ENCODE measurements at places on chromosomes 13 and 19.
A peak's percentile ranks its signal among the peaks of the same experiment; 100 is the strongest.

DNA sequence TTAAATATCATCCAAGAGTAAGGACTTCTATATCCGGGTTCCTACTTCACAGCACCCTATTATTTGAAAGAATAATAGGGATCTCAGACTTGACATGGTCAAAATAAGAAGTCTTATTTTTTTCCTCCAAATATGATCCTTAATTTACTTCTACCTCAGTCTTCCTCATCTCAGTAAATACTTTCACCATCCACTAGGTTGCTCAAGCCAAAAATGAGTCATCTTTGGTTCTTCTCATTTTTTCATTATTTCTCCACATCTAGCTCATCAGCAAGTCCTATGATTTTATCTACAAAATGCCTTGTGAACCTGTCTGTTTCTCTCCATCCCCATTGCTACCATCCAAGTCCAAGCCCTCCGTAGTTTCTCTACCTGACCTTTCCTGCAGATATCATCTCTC, 121.9 kb upstream of the GJB6 start:
- no peak for DNase-seq

DNA sequence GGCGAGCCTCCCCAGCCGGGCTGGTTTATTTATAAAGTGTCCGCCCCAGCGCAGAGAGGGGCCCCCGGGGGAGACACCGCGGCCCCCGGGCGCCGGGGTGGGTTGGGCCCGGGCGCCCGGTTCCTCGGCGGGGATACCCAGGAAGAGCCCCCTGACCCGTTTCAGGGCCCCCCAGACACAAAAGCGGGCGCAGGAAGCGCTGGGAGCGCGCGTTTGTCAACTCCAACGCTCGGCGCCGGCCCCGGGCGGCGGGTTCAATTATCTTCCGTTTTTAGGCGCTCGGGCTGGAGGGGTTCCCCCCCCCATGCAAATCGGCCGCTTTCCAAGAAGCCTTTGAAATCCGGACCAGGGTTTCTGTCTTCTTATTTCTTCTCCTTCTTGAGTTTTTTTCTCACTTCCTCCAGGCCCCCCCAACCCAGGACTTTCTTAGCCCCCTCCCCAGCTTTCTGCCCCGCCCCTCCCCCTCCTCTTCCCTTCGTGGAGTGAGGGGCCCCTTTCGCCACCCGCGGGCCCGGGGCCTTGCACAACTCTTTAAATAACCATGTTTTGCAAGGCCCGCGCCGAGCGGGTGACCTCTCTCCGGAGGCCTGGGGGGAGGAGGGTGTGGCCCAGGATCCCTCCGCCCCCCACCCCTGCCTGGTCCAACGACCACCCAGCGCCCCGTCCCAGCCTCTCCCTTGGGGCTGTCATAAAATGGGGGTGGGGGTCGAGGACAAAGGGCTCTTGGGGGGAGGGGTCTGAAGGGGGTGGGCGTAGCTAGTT, 935 bp downstream of the ARID3A start:
- no peak for DNase-seq

DNA sequence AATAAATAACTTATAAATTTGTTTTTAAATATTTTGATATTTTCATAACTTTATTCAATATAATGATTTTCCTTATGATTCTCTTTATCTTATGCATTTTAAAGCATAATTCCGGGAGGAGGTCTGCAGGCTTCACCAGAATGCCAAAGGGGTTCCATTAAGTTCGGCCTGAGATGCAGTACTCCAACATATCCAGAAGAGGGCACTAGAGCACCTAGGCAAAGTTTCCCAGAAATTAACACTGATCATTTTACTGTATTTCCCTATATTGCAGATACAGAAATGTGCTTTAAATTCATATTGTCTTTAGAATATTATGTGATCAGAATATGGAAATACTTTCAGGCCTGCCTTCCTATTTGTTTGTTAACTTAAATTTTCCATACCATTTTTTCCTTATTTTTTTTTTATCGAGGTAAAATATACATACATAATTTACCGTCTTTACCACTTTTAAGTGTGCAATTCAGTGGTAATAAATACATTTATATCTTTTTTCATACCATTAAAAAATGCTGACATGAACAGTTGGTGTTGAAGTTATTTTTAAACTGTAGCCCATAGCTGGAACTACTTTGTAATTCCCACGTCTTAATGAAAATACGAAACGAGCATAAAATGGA, 58.9 kb upstream of the TM9SF2 start:
- DNase-seq, result peak; percentile 38

DNA sequence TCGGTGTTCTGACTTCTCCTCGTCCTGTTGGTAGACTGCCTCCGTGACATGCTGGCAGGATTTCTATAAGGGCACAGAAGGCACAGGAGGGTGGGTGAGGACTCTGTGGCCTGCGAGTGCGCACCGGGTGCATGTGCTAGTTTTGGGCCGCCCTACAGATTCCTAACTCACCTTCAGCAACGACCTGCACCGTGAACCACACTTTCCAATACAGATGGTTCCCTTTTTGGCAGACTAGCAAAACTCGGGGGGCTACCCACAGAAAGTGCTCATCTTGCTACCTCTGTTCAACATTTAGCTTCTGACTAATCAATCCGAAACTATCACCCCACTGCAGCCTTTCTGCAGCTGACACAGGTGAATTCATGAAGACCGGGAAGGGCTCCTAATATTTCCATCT, 14.1 kb upstream of the AMER2 start:
- no peak for DNase-seq

- no peak for DNase-seq
Measured at GRCh38 chr19:53915000-53915399, 5.9 kb downstream of the CACNG7 start.

- DNase-seq, result no peak
Measured at GRCh38 chr19:32744555-32745325, 25.2 kb downstream of the TDRD12 start.

DNA sequence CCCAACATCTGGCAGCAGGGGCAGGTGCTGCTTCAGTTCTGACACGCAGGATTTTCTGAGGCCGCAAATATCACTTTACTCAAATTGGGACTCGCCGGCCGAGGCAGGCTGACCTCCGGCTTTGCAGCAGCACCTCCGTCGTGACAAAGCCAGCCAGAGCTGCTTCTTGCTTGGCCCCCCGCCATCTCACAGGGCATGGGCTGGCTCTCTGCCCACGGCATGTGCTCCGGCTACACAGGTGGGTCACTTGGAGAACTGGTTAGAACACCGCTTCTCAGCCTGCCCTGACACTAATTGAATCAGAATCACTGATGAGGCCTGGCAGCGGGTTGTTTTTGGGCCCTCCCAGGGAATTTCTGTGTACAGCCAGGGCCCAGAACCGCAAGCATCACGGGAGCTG, 112.3 kb downstream of the SLC7A1 start:
- no peak for DNase-seq

DNA sequence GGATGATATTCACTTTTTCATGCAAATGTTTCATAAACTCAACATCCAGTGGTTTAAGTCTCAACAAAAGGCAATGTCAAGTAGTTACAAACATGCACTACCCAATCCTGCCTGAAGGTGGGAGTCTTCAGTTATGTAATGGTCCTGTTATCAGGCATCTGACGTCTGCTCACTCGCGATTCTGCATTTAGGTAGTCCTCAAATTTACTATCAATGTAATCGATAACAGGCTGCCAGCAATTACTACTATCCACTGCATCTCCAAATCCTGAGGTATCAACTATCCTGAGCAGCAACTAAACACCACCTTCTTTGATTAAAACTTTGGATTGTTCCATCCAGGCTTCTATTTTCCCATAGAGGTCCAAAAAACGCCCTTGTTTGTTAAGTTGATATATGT, 51.2 kb downstream of the NLRP12 start:
- DNase-seq, result peak; percentile 51

DNA sequence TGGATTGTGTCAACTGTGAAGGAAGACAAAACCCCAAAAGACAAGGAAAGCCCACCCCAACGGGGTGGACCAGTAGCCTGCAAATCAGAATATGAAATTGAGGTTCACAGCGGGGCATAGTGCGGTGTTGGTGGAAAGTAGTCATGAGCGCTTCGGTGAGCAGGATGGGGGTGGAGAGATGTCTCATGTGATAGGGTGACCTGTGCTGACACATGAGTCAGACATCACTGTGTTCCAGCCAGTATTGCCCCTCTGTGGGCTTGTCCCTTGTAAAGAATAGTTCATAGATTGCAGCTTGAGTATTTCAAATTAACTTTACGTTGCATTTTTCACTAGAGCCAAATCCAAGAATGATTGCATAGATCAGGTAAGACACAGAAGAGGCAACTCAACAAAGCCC, 7.3 kb downstream of the ZNF69 start:
- no peak for DNase-seq

GRCh38 chr19:48934837-48935236, 1.3 kb downstream of the DHDH start:
- DNase-seq, result no peak

GRCh38 chr19:46198756-46199155, 30.8 kb upstream of the IGFL1 start:
- no peak for DNase-seq

- DNase-seq, result no peak
Measured at GRCh38 chr13:99467764-99468163, 33.5 kb upstream of the TM9SF2 start.

DNA sequence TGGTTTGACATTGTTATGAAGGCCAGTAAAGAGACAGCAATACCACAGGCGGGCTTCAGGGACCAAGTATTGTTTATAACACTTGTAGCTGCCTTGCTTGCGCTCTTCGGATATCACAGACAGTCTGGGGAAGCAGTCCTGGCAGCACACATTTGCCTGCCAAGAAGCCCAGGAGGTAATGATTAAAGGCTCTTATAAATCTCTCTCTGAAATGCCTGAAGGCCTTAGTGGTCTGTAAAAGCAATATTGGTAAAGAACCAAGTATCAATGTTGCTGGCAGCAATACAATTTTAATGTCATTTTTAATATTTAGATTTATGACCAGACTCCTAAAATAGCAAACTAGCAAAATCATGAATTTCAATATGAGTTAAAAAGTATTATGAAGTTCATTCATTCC, 1312.4 kb downstream of the PCDH9 start:
- DNase-seq, result no peak

GRCh38 chr19:18321734-18322102, 1.2 kb downstream of the LSM4 start:
- no peak for DNase-seq

- no peak for DNase-seq
Measured at GRCh38 chr13:59877933-59878332, 285.8 kb downstream of the DIAPH3 start.

DNA sequence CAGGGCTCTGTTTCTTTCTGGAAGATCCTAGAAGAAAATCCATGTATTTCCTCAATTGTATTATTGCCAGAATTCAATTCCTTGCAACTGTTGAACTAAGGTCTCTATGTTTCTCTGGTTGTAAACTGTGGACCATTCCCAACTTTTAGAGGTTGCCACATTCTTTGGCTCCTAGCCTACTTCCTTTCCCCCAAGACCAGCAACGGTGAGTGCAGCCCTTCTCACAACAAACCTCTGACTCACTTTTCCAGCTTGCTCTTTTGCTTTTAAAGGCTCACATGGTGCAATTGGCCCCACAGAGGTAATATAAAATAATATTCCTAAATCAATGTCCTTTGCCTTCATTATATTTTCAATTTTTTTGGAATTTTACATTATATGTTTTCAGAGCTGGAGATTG, 371.3 kb downstream of the SLITRK5 start:
- DNase-seq, result no peak

DNA sequence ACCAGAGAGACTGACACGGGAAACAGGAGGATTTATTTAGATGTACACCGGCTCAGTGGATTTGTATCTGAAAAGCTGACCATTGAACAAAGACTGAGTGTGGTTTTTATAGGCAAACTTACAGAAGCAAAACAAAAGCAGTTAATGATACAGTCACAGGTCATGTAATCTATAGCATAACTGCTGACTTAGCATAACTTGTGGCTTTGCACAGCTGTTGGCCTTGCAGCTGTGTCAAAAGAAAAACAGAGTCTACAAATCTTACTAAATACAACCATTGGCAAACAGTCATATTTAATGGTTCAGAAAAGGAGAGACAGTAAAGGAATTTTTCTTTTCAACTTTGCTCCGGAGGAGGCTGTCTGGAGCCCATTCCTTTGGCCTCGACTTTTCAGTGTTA, 2.3 kb upstream of the ILF3 start:
- DNase-seq, result no peak

DNA sequence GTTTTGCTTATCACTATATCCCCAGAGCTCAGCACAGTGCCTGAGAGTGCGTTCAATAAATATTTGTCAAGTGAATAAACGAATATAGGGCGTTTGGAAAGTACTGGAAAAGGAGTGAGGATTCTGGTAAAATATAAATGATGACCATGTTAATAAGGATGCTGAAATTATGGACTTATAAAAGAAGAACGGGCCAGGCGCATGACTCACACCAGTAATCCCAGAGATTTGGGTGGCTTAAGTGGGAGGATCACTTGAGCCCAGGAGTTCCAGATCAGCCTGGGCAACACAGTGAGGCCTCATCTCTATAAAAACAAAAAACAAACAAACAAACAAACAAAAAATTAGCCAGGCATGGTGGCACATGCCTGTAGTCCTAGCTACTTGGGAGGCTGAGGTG, 198.1 kb downstream of the VWA8 start:
- no peak for DNase-seq

DNA sequence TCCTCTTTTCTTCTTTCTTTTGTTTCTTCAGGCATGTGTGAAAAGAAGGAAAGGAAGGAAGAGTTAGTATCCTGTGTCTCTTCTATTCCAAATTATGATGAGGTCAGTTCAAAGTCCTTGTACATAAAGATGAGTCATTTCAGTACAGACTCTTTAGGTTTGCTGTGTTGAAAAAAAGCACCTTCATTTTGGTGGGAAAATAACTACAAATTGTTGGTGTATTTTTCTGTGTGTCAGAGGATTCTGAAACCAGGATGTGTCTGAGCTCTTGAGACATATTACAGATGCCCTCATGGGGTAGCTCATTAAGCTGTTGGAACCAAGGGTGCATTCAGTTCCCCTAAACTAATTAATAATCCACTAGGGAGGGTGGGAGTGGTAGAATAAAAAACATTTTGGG, 5.8 kb upstream of the HSPH1 start:
- no peak for DNase-seq

DNA sequence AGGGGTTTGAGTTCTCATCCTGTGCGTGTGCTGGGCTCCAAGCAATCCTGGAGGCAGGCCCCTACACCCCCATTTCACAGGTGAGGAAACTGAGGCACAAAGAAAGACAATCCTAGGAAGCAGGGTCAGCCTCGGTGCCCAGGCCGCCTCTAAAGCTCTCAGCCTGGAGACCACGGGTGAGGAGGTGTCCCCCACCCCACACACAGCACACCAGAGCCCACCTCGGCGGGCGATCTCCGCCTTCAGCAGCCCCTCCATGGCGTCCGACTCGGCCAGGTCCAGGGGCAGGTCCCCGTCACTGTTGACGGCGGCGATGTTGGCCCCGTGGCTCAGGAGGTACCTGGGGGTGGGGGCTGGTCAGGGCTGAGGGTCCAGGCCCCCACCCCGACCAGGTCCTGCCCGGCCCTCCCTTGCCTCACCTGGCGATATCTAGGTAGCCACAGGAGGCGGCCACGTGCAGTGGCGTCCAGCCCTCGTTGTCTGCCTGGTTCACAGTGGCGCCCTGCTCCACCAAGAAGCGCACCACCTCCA, 5.1 kb downstream of the PPP1R12C start:
- DNase-seq, result no peak

GRCh38 chr13:80510686-80511085, 169.8 kb upstream of the SPRY2 start:
- DNase-seq, result no peak

GRCh38 chr13:30734439-30734838, 904 bp upstream of the ALOX5AP start:
- DNase-seq, result peak; percentile 28

Data from dermis microvascular lymphatic vessel endothelial cell (primary cell).